ENCODE measurements at places on chromosomes 13 and 19. TPM values are rescaled to one million over a fixed set of nuclear protein-coding genes. Genes with fewer than 3 reads are reported as not detected.
A peak's percentile ranks its signal among the peaks of the same experiment; 100 is the strongest.

GRCh38 chr13:113404366-113404722, 40.4 kb upstream of the GRTP1 start:
- no peak for DNase-seq

DNA sequence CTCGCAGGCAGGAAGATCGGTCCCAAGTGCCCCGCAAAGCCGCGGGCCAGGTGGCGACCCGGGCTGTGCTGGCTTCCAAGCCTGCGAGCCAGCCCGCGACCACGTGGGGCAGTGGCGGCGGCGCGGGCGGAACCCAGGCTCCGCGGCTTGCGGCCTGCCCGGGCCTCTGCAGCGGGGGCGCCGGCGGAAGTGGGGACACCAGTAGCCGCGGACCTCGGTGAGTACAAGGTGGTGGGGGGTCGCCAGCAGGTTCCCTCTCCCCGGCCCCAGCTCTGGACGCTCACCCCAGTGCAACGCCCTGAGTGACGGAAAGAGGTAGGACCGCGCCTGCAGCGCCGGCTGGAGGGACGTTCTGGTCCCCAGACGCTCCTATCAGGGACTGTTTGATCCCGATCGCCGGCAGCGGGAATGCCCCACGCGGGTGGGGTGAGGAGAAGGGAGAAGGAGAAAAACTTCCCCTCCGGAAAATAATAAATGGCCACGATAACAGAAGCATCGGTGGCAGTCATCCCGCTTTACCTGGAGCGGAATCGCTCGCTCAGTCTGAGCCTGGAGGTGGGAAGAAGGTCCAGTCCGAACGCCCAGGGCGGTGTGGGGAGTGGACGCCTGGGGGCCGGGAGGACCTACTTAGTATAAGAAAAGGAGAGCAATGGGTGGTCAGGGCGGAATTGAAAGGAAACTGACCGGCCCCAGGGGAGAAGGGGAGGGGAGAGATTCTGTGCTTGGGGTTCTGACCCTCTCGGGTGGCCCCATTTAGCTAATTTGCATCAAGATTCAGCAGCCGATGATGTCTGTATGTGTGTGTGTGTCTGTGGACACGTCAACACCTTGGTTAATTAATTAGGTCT, at the start of gene GEMIN7:
TSS of gene GEMIN7 (plus strand) at position 198 of the 848 bp plus-strand sequence. CDS start 10,855 bp downstream, outside the sequence.
- peak; percentile 63 for DNase-seq

GRCh38 chr19:7527516-7528191, 5.2 kb downstream of the MCOLN1 start:
- DNase-seq: no peak

GRCh38 chr13:85799097-85799582, at the start of gene SLITRK6:
TSS of gene SLITRK6 (minus strand) at chr13:85799419. CDS start at chr13:85796508, 2,911 bp downstream.
- DNase-seq: peak; percentile 28

- DNase-seq: no peak
Observed at GRCh38 chr13:45851171-45851921, at the start of gene SIAH3. TSS of gene SIAH3 (minus strand) at chr13:45851753. CDS start at chr13:45851629, 124 bp downstream.

- DNase-seq: no peak
Observed at GRCh38 chr19:31177246-31177645, 172.0 kb downstream of the TSHZ3 start.

DNA sequence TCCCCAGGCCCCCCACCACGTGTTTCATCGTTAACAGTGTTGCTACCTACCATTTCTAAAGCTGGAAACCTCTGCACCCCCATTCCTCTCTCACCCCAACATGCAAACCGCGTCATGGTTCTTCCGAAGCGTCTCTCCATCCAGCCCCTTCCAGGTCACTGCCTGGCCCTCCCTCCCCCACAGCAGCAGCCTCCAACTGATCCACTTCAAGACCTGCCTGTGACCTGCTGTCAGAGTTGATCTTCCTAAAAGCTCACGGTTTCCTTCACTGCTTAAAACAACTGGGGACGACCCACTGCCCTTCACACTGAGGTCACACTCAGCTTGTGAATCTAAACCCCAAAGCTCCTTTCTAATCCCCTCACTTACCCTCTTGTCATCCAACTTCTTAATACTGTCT, 47.7 kb downstream of the STK24 start:
- no peak for DNase-seq

GRCh38 chr13:37406031-37406430, 192.5 kb downstream of the POSTN start:
- no peak for DNase-seq

GRCh38 chr19:35909684-35910035, 1.6 kb upstream of the TYROBP start:
- DNase-seq: no peak

- no peak for DNase-seq
Observed at GRCh38 chr13:101654883-101655282, 202.4 kb downstream of the ITGBL1 start.

- no peak for DNase-seq
Observed at GRCh38 chr13:111514610-111515306, 194.3 kb downstream of the TEX29 start.

DNA sequence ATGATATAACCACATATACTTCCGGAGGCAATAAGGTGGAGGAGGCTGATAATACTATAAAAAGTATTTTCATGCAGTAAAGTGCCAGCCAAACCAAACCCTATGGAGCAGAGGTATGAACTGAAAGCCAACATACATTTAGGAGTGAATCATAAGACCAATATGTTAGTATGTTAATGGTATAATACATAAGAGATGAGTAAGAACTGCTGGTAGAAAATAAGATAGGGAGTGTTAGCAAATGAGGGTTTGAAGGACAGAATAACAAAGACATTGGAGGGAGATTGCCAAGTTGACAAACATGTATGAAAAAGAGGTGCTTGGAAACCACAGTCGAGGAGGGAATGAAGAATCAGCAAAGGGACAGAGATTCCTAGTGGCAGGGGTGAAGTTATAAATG, 10.8 kb downstream of the ENOX1 start:
- DNase-seq: no peak

GRCh38 chr19:19747357-19748220, 14.7 kb upstream of the ZNF14 start:
- DNase-seq: no peak

DNA sequence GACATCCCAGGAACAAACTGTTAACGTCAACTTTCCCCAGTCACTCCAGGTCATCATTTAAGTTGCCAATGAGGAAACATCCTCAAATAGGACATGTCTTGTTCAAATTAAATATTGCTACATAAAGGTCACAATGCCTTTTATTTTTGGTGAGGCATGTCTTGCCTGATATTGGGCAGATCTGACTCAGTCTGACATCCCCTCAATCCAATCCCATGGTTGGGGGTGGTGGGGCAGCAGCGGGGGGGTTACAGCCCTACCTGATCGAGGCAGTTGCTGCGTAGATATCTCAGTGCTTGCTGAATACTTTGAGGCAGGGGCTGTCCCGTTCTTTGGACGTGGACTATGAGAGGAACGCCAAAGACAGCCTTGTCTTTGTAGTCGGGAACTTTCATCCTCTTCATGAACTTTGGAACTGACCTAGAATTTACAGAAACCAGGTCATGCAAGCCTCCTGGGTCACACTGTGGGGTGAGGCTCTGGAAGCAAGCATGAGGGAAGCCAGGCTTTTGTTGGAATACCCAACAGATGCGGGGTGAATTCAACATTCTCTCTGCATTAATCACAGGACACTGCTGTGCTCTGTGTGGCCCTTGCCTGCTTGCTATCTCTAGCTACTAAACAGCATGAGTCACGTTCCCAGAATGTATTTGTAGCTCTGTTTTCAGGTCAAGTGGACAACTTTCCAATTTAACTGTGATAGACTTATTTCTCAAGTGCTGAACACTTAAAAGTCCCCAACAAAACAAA, 109.8 kb downstream of the KL start:
- DNase-seq: no peak

DNA sequence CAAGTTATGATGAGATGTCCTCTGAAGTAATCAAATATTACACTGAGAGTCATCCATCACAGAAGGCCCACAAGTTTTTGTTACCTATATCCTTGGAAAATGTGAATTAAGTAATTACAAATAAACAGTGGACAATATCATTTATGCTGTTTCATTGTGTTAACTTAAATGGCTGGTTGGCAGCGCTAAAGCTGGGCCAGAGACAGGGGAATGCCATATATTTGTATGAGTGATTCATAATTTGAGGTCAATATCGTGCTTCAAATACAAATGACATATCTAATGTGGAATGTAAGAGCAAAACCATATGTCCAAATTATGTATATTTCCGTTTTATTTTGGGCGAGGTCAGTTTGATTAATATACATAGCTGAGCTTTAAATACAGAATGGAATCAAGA, 1556.2 kb downstream of the SLITRK5 start:
- DNase-seq: no peak

DNA sequence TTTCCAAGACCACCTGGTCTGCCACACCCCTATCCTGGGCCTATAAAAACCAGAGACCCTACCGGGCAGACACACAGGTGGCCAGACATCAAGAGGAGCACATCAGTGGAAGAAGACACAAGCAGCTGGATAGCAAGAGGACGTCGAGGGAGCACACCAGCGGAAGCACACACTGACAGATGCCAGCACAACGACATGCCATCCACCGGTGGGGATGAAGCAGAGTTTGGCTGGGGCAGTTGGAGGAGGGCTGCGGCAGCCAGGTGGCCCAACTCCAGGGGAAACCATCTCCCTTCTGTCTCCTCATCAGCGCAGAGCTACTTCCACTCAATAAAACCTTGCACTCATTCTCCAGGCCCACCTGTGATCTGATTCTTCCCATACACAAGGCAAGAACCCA, 200.6 kb downstream of the PCDH17 start:
- DNase-seq: no peak

- DNase-seq: no peak
Observed at GRCh38 chr19:5799247-5800241, 5.3 kb upstream of the NRTN start.

DNA sequence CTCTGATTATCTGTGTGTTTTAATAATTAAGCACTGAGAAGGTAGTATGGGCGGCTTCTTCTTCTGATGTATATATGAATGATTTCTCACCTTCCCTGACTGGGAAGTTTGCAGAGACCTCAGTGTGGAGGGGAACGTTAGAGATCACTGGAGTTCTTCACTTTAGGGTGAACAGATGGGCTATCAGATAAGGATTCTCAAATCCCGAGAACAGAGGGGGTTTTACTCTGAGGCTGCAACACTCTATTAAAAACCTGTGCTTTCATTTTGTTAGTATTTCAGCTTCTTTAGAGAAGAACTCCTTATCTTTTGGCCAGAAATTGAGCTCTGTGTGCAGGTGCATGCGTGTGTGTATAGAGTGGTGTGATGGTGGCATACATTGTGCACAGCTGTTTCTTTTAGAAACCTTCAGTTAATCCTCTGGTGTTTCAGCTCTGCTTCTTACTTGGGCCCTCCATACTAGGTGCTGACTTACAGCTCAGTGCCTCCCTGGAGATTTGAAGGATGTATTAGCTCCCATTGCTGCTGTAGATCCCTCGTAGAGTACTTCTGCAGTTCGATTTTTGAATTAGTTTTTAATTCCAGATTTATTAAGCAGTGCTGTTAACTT, 45.3 kb upstream of the PCDH9 start:
- DNase-seq: no peak

DNA sequence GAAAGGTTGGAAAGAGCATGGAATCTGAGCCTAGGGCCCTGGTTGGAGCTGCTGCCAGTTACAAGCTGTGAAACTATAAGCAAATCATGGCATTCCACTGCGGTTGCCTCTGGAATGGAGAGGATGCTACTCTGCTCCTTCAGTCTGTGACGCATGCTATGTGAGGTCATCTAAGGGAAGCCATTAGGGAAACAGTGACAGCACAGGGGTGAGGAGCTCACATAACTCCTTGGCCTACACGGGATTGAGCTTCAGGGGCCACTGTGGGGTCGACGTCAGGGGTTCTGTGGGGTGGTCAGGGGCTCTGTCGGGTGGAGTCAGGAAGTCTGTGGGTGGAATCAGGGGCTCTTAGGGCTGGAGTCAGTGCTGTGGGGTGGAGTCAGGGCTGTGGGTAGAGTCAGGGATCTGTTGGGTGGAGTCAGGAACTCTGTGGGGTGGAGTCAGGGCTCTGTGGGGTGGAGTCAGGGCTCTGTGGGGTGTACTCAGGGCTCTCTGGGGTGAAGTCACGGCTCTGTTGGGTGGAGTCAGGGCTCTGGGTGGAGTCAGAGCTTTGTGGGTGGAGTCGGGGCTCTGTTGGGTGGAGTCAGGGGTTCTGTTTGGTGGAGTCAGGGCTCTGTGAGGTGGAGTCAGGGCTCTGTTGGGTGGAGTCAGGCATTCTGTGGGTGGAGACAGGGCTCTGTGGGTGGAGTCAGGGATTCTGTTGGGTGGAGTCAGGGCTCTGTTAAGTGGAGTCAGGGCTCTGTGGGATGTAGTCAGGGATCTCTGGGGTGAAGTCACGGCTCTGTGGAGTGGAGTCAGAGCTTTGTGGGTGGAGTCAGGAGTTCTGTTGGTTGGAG, 35.8 kb upstream of the MEDAG start:
- DNase-seq: no peak

- DNase-seq: no peak
Observed at GRCh38 chr19:7730286-7731217, 1.4 kb downstream of the CLEC4G start.

DNA sequence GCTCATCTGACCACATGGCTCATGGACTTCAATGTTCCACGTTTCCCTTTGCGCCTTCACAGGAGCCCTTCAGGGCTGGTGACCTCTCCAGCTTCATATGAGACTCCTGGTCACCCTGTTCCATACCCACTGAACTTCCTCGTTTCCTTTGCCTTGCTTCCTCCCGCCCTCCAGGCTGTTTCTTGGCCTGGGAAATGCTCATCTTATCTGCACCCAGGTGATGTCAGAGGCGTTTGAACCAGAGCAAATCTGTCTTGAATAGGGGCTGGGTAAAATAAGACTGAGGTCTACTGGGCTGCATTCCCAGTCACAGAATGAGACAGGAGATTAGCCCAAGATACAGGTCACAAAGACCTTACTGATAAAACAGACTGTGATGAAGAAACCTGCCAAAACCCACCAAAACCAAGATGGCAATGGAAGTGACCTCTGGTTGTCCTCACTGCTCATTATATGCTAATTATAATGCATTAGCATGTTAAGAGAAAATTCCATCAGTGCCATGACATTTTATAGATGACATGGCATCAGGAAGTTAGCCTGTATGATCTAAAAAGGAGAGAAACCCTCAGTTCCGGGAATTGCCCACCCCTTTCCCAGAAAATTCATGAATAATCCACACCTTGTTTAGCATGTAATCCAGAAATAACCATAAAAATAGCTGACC, 102.7 kb downstream of the DCLK1 start:
- DNase-seq: no peak

GRCh38 chr13:82898586-82898985, 983.7 kb downstream of the SLITRK1 start:
- no peak for DNase-seq

DNA sequence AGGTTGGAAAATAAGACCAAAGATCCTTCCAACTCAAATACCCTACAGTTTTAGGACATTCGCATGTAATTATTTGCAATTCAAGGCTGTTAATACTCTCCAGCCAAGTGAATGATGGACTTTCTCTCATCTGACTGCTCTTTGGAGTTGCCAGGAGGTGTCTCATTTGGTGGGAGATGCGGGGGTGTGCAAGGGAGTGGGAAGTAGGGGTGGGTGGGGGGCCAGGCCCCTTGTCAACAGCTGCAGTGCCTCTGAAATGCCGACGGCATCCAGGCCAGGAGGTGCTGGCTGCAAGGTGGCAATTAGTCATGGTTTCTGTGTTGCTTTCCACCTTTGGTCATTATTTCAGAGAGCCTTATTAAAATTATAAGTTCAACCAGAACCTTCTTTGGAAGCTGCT, 121.5 kb downstream of the KL start:
- no peak for DNase-seq

SIGLEC14 gene
- polyA plus RNA-seq: 0.47 TPM

PALM3 gene
- 21.2 TPM for polyA plus RNA-seq

C19orf33 gene
- 5.5 TPM for polyA plus RNA-seq

DNAJC3 gene
- 43.6 TPM for polyA plus RNA-seq

ELSPBP1 gene
- polyA plus RNA-seq: 0.25 TPM

TLE2 gene
- polyA plus RNA-seq: 30.0 TPM

MCEMP1 gene
- not detected for polyA plus RNA-seq

STX10 gene
- 47.0 TPM for polyA plus RNA-seq

GPR12 gene
- polyA plus RNA-seq: not detected

BLVRB gene
- 26.7 TPM for polyA plus RNA-seq

CLEC4G gene
- polyA plus RNA-seq: not detected
